ENCODE measurements at places on chromosomes 13 and 19. TPM values are rescaled to one million over a fixed set of nuclear protein-coding genes. Genes with fewer than 3 reads are reported as not detected.

Gene SLC8A2
- 0.23 TPM for total RNA-seq

Gene GRIN2D
- 0.91 TPM for total RNA-seq

- no peaks in the 10 kb centered on the region for H3K36me3 ChIP-seq
- H3K27ac ChIP-seq, result no peak overlapping the region
- DNase-seq, result no peak
- H3K4me3 ChIP-seq, result no peak overlapping the region
- no peaks in the 10 kb centered on the region for H3K4me1 ChIP-seq
Observed at GRCh38 chr13:71863254-71863865, 3.6 kb downstream of the DACH1 start.

GRCh38 chr19:13269348-13269747 is 119.1 kb downstream of the IER2 start:
- H3K4me1 ChIP-seq, result no peaks in the 10 kb centered on the region
- H3K36me3 ChIP-seq, result no peaks in the 10 kb centered on the region
- no peak overlapping the region for H3K4me3 ChIP-seq
- H3K27ac ChIP-seq, result no peak overlapping the region

Gene ADGRE3
- total RNA-seq, result 0.63 TPM

Gene SOHLH2
- total RNA-seq, result not detected

DNA sequence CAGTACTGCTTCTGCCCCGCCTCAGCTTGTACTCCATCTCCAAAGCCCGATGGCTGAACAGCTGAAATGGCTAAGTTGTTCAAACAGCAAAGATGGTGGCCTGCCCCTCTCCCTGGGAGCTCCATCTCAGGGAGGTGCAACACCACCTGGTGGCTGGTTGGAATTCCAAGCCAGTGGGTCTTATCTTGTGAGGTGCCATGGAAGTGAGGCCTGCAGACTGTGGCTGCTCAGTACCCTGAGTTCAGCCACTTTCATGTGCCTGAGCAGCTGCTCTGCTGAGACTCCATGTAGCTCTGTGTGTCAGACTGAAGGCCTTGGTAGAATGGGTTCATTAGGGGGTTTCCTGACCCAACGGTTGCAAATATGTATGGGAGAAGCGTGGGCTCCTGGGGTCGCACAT is 67.3 kb upstream of the SPRY2 start:
- H3K4me3 ChIP-seq, result no peak overlapping the region
- H3K36me3 ChIP-seq, result no peaks in the 10 kb centered on the region
- no peaks in the 10 kb centered on the region for H3K4me1 ChIP-seq
- H3K27ac ChIP-seq, result no peak overlapping the region
- no peak for DNase-seq
- no peaks in the 10 kb centered on the region for H3K27me3 ChIP-seq

Gene RAP2A
- 34.5 TPM for total RNA-seq

Gene ZNF560
- not detected for total RNA-seq

- H3K36me3 ChIP-seq, result no peaks in the 10 kb centered on the region
- H3K27me3 ChIP-seq, result no peaks in the 10 kb centered on the region
- DNase-seq, result no peak
- no peak overlapping the region for H3K4me3 ChIP-seq
- H3K4me1 ChIP-seq, result no peaks in the 10 kb centered on the region
- no peak overlapping the region for H3K27ac ChIP-seq
Observed at GRCh38 chr19:32567486-32567885, 13.5 kb upstream of the PDCD5 start.

Gene ZNF730
- total RNA-seq, result 0.84 TPM

Gene KIR2DL1
- total RNA-seq, result not detected

- no peaks in the 10 kb centered on the region for H3K36me3 ChIP-seq
- H3K27ac ChIP-seq, result no peak overlapping the region
- H3K4me3 ChIP-seq, result no peak overlapping the region
- no peaks in the 10 kb centered on the region for H3K4me1 ChIP-seq
- no peak for DNase-seq
Observed at GRCh38 chr19:12867120-12868099, 13.8 kb downstream of the DNASE2 start.

Gene ADGRE1
- total RNA-seq, result 0.42 TPM

- no peaks in the 10 kb centered on the region for H3K4me1 ChIP-seq
- H3K27me3 ChIP-seq, result no peaks in the 10 kb centered on the region
- no peak overlapping the region for H3K27ac ChIP-seq
- H3K4me3 ChIP-seq, result no peak overlapping the region
- no peak for DNase-seq
Observed at GRCh38 chr19:56114778-56115110, 6.4 kb downstream of the ZNF787 start.

Gene NLRP5
- not detected for total RNA-seq

Gene SLAIN1
- 9.0 TPM for total RNA-seq

Gene ZNF726
- 0.75 TPM for total RNA-seq

Gene POMP
- 52.9 TPM for total RNA-seq

- no peak for DNase-seq
- H3K4me3 ChIP-seq, result no peak overlapping the region
- H3K36me3 ChIP-seq, result peaks cover 11% of the 10 kb centered on the region
- no peak overlapping the region for H3K27ac ChIP-seq
- H3K4me1 ChIP-seq, result no peaks in the 10 kb centered on the region
Observed at GRCh38 chr13:110630566-110631119, 15.3 kb downstream of the NAXD start.
